NCI-H2171 treated with DMSO at 0.1 percent for 48 hours (cell line): ENCODE measurements at places on chromosomes 12 and 14.

DNA sequence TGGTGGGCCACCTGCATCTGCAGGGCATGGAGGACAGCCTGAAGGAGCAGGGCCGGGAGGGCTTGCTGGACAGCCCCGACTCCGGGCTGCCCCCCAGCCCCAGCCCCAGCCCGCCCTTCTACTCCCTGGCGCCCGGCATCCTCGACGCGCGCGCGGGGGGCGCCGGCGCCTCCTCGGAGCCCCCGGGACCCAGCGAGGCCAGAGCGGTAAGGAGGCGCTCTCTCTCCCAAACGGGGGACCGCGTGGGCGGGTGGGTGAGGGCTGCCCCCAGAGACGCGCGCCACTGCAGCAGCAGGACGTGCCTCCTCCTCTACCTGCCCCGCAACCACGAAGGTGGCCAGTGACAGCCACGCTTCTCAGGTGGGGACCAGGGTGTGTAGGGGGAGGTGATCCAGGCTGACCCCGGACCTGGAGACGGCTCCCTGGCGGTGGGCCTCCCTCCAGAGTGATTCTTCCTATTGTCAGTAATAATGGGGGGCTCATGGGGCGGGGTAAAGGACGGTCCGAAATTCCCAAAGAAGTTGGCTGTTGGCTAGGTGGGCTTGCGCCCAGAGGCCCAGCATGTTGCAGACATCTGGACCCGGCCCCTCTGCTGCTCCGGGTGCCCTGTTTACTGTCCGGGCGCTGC is 652 bp downstream of the RFLNA start:
- no peak for DNase-seq

- DNase-seq: peak; percentile 44
Measured at GRCh38 chr14:95432144-95433093, 84.0 kb downstream of the SYNE3 start.

DNA sequence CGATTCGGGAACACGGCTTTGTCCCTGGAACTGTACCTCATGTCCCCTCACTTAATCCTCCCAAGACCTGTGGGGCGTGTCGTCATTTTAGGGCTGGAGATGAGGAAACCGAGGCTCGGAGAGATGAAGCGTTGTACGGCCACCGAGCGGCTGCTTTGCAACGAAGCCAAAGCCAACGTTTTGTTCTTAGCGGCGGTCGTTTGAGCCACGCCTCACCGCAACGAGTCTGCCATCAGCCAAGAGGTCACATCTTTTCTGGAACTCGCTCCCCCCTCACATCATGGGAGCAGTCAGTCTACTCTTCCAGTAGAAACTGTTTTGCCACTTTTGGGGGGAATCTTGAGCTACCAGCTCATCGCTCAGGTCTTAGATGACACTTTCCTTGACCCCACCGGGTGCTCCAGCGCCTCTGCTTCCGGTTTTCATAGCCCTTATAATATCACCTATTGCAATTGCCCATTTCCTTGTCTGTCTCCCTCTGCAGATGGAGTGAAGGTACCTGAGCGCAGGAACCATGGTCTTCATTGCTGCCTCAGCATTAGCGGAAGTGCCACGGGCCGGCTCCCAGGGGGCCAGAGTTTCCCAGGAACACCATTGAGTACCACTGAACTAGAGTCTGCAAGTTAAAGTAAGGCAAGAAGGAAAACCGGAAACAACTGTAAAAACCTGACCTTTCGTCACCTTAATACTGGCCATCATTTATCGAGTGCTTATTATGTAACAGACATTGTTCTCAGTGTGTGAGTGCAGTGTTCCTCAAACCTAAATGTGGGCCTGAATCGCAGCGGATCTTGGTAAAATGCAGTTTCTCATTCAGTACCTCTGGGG is 19.6 kb downstream of the NINJ2 start:
- no peak for DNase-seq

GRCh38 chr12:94180558-94181296 is 32.4 kb downstream of the PLXNC1 start:
- DNase-seq: no peak

GRCh38 chr12:131994589-131994988 is 44.8 kb downstream of the EP400 start:
- DNase-seq: no peak

- DNase-seq: no peak
Measured at GRCh38 chr14:37844614-37845013, 249.2 kb downstream of the TTC6 start.

DNA sequence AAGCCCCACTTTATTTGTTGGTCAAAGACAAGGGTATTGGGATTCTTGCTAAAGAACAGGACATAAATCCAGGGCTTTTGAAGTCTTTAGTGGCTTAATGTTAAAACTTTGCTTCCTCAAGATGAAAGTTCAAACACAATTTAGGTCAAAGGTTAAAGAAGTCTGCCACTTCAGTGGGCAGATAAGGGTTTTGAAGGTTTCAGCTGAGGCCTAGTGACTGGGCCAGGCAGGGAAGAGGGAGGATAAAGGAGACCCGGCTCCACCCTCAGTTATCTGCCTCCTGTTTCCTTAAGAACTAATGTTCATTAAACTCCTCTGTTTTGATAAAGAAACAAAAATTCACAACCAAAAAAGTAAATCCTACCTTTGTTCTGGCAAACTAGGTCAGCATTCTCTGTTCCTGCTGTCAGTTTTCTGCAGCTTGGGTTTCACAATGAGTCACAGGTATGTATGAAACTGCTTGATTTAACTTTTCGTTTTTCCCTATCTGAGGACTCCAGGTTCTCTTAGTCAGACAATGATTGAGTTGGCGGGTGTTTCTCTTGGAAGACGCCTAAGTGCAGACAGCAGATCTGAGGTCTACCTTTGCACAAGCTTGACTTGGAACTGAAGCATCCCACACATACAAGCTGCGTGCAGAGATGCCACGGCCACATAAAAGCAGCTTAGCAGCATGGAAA is 208.3 kb downstream of the EXOC5 start:
- DNase-seq: peak; percentile 41

- no peak for DNase-seq
Measured at GRCh38 chr12:27870939-27871338, 90.9 kb upstream of the MANSC4 start.

GRCh38 chr12:4147031-4147481 is 126.5 kb upstream of the CCND2 start:
- DNase-seq: no peak

- DNase-seq: peak; percentile 91
Measured at GRCh38 chr12:2035431-2036055, 17.2 kb upstream of the CACNA1C start.

GRCh38 chr12:71008616-71009015 is 88.1 kb upstream of the PTPRR start:
- no peak for DNase-seq

DNA sequence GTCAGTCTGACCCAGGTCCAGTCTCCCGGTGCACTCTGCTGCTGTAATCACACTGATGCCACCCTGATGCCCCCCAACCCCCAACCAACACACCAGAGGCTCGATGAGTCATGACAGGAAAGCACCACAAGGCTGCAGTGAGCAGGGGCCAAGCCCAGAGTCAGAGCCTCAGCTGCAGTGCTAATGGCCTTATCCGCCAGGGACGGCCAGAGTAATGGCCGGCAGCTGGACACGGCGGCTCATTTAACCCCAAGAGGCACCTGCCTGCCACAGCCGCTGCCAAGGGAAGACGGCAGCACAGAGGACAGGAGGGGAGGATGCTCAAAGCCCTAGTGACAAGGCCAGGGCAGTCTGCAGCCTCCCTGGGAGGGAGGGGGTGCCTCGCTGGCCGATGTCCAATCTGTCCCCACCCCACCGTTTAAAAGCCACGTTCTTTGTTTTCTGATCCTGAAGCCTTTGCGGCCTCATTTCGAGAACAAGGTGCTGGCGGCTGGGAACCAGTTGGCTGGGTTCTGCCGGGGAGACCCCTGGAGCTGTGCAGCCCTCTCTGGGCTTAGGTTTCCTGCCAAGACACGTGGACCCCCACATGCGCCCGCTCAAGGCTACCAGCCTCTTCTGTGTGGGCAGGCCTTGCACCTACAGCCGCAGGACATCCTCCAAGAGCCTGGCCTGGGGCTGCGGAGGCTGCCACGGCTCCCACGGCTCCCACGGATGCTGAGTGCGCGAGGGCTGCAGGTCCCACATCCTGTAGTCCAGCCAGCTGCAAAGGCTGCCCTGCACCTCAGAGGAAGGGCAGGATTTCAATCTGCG is 13.1 kb downstream of the CCDC85C start:
- no peak for DNase-seq

GRCh38 chr12:27996761-27997160 is 24.2 kb upstream of the PTHLH start:
- no peak for DNase-seq

GRCh38 chr12:74551291-74551690 is 13.7 kb downstream of the ATXN7L3B start:
- DNase-seq: no peak

DNA sequence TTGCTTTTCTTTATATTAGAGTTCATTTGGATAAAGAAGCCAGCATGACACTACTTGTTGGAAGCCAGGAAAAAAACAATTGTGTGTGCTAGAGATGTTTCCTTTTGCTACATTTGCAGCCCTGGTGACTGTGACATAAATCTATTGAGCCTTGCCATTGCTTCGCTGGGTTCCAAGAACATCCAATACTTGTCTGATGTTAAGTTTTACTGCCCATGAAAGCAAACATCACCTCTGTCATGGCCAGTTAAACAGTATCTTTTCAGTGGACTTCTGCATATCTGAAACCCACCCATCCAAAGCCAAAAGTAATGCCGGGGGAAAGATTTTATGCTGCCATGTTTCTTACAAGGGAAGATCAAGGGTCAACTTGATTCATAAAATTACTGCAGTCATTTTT is 184.0 kb downstream of the MSRB3 start:
- no peak for DNase-seq

DNA sequence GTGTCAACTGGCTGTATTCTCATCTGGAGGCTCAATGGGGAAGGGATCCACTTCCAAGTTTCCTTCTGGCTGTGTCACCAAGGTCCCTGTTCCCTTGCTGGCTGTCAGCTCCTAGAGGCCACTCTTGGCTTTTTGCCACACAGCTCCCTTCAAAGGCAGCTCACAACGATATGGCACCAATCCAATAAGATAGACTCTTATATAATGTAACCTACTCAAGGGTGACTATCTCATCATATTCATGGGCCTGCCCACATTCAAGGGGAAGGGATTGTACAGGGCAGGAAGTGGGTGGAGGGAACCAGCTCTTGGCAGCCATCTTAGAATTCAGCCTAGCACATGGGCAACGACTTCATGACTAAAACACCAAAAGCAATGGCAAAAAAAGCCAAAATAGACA is 98.7 kb upstream of the PLXNC1 start:
- DNase-seq: peak; percentile 41

DNA sequence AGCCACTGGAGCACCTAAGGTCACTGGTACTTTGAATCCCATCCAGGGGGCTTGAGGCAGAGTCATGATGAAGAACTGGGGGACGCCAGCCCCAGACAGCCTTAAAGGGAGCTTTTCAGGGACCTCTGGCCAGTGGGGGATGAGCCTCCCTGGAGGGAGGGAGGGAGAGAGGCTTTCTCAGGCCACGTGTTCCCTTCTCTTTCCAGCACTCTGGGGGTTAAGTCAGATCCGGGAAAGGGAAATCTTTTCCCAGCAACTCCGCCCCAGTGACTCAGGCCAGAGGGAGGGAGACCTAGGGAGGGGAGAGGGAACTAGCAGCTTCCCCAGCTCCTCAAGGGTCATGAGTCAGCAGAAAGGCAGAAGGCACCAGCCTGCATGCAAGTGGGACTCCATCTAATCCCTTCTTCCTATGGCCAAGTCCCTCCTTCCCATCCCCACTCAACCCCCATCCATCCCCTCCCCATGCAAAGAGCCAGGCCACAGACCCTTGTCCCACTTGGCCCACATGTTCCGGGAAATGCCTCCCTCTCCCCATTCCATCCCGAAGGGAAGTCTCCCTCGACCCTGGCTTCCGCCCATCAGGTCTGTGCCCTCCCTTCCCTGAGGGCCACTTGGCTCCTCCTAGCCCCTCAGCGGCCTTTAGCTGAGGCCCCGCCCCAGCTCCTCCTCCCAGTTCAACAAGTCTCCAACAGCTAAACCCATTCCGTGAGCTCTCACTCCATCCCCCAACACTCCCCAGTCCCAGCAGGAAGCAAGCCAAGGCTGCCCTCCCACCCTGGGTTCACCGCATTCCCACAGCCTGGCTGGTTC is 5.6 kb downstream of the TNFRSF1A start:
- DNase-seq: peak; percentile 90

GRCh38 chr14:61568572-61569011 is 126.7 kb upstream of the HIF1A start:
- DNase-seq: peak; percentile 71

DNA sequence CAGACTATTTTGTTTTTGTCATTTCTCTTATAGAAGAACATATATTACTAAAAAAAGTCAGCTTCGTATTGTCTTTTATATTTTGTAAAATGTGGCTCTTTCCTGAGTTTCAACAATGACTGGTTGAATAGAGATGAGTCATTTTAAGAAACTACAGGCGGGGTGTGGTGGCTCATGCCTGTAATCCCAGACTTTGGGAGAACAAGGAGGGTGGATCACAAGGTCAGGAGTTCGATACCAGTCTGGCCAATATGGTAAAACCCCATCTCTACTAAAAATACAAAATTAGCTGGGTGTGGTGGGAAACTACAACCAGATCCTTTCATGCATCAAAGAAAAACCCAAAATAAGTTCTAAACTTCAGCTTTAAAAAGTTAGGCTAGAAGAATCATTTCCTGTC is 28.8 kb downstream of the HECTD4 start:
- DNase-seq: no peak

DNA sequence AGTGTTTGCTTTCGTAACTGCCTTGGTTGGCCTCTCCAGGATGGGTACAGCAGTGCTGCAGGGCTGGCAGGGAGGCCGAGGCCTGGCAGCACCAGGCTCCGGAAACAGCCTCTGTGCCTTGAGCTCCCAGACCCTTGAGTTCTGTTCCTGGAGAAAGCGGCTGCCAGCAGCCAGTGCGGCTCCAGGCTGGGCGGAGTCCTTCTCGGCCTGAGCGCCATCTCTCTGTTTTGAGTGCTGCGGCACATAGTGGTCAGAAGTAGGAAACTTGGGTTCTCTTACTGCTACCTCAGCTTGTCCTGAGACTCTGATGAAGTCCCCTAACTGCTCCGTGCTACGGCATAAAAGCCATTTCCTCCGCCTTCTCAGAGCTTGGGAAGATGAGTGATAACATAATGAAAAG is 65.9 kb downstream of the KCNA1 start:
- no peak for DNase-seq

DNA sequence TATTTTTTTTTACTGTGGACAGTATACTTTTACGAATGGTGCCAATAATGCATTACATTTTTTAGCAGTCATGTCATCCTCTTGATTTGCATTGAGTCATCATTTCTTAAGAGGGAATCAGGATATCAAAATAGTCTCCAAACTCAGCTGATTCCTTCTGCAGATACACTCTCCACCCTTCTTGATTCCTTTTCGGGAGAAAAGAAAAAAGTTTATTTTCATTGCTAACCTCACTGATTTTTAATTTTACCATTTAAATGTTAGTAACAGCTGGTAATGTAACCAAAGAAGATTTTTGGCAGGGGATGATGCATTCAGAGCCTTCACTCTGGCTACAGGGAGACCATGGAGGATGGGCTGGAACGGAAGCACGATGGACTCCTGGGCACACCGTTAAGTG is 47.5 kb downstream of the MRPL42 start:
- no peak for DNase-seq

DNA sequence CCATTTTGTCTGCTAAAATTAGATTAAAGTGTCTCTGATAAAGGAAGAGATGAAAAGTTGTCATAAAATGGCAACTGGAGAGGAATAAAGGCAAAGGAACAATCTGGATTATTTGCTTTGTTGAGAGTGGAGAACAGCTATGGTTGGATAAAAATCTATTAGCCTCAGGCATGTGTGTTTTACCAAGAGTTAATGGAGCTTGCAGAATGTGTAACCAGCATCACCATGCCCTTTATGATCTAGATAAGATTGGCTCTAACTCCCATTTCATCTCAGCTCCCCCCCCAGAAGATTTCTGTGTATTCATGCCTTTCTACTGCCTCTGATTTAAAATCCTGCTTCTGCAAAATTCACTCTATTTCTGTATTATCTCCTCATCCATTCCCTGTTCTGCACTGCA is 93.8 kb downstream of the GALC start:
- DNase-seq: no peak
